ENCODE measurements at places on chromosomes 12 and 14.

DNA sequence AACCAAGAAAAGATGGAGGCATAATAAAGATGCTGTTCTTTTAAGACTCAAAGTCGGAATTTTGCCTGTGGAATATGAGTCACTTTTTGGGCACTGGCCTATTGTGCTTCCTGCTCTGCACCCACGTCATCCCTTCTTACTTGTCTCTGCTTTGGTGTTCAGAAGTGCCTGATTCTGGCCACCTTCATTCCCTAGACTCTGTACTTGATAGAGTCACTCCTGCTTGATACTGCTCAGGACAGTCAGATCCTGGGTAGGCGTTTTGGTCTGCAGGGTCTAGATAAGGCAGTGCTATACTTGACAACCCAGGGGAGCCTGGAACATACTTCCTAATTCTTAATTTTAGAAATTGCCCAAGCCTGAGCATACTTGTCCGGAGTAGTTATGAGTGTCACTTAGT lies 1.9 kb downstream of the LRRK2 start:
- no peak for DNase-seq

DNA sequence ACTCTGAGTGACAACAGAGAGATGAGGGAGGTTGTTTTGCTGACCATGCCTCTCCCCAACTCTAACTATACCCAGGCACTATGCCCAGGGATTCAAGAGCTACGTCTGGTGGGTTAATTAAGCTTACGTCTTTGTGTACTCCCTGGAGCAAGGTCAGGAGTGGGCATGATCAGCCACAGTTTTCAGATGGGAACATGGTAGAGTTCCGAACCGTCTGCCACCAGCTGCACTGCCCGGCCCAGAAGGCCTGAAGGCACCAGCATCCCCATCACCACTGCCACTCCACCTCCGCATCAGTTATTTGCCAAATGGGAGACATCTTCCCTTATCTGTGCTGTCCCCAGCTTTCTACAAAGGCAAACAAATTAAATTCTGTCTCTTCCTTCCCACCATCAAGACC lies 11.1 kb upstream of the GPX2 start:
- DNase-seq: no peak

GRCh38 chr12:77488041-77488620 lies 342.6 kb upstream of the NAV3 start:
- DNase-seq: no peak

GRCh38 chr14:94499673-94500072 lies 9.6 kb downstream of the SERPINA12 start:
- no peak for DNase-seq

- no peak for DNase-seq
These were observed 358.7 kb upstream of the TMPO start for GRCh38 chr12:98156697-98157096.

DNA sequence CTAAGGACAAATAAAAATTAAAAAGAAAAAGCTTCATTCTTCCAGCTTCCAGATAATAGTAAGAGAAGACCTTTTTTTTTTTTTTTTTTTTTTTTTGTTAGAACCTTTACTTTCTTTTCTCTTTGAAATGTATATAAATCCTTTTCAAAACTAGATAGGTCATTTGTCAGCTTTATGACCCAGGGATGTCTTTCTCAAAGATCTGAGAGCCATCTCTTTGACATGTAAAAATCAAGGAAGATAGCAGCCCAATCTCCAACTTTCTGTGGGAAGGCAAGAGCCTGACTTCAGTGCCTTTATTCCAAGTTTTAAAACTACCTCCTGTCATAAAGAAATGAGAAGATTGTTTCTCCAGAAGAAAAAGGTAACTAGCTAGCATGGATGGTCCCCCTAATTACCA lies 203.3 kb upstream of the LRFN5 start:
- DNase-seq: no peak

- no peak for DNase-seq
These were observed 14.7 kb downstream of the AEBP2 start for GRCh38 chr12:19453961-19454360.

- DNase-seq: no peak
These were observed 20.2 kb upstream of the DUSP16 start for GRCh38 chr12:12582895-12583303.

DNA sequence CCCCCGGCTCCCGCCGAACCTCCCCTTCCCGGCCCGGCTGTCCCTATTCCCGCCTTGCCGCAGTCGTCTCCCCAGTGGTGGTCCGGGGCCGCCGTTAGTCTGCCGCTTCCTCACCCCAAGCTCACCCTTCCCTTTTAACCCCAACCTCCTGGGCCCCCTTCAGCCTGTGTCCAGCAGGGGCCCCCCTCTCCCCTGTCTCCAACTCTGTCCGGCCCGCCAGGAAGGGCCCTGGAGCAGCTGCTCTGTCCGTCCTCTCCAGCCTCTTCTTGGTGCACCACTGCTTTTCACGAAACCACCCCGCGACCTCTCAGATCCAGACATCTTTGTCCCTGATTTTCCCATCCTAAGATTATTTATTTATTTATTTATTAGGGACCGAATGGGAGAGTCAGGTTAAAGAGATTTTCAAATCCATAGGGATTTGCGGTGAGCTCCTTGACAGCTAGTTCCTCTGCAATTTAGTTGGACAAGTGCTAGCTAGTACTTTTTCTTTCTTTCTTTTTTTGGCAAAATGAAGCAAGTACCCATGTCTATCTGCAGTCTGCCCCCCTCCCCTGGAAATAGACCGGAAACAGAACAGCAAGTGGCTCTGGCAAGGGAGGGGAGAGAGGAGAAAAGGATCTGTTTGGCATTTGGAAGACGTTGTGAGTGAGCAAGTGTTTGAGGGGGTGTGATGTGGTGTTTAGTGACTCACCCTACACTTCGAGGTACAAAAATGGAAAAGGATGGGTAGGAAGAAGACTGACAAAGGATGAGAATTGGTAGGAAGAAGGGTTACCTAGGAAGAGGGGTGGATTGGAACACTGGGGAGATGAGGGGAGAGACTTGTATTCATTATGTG lies 632 bp downstream of the UBR7 start:
- DNase-seq: peak; percentile 17

DNA sequence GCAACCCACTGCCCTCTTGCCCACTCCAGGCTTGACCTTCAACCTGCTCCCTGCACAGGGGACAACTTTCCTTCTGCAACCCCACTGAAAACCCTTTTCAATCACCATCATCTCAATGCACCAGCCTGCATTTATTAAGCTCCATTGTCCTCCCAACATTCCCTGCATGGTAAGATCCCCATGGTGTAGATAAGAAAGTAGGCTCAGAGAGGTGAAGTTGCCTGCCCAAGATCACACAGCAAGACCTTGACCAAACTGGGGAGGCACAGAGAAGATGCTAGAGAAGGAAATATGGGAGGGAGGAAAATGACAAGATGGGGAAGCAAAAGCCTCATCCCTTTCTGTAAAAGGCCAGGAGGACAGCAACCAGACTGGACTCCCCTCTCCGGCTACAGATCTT lies 9.8 kb downstream of the MSI1 start:
- no peak for DNase-seq

GRCh38 chr14:103704708-103705107 lies 10.5 kb downstream of the XRCC3 start:
- no peak for DNase-seq

- DNase-seq: no peak
These were observed 59.7 kb downstream of the CALM1 start for GRCh38 chr14:90456551-90456950.

GRCh38 chr14:56161658-56162057 lies 43.4 kb downstream of the PELI2 start:
- no peak for DNase-seq

DNA sequence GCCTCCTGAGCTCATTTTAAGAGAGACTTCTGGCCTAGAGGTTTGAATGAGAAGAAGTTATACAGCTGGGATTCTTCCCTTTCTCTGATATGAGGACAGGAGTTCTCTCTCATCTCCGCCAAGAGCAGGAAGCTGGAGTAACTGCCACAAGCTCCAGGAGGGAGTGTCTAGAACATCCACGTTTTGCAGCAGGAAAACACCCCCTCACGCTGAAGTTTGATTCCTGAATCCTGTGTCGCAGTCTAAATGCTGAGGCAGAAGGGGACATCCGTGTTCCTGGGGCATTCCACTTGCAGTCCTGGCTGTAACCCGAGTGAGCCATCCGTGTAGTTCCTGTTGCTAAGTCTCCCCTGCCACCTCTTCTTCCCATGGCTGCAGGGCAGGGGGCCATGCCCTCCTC lies 38.3 kb downstream of the NTF3 start:
- DNase-seq: no peak

- no peak for DNase-seq
These were observed 1.7 kb upstream of the NRIP2 start for GRCh38 chr12:2836574-2836973.

DNA sequence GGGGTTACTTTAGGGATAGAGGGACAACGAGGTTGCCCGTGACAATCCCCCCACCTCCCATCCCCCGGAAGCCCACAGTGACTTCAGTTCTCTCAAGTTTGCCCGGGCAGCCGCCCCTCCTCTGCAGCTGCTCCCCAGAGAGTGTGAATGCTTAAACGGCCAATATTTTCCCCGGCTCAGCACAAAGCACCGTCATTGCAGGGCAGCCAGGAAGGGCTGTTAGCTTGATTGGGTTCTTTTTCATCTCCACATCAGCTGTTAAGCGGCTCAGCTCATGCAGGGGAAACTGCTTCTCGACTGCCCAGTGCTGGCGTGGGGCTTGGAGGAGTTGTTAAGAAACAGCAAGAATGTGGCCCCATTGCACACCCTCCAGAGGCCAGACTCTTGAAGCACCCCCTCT lies 120.5 kb upstream of the NCOR2 start:
- no peak for DNase-seq

DNA sequence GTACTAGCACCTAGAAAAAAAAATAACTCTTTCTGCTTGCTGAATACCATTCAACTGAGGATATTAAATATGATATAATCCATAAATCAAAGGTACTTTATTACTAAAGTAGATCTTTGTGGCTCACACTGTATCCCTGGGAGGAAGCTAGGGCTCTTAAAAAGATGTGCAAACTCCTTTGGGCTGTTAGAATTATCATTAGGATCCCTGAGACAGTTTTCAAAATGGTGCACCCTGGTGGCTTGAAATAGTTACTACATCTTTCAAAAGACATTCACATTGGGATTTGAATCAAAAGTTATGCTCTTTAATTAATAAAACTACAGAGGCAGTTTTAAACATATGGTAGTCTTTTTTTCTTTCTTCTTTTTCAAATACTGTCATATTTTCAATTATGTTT lies 228.5 kb upstream of the G2E3 start:
- DNase-seq: no peak

GRCh38 chr14:59333668-59334067 lies 131.5 kb downstream of the GPR135 start:
- no peak for DNase-seq

DNA sequence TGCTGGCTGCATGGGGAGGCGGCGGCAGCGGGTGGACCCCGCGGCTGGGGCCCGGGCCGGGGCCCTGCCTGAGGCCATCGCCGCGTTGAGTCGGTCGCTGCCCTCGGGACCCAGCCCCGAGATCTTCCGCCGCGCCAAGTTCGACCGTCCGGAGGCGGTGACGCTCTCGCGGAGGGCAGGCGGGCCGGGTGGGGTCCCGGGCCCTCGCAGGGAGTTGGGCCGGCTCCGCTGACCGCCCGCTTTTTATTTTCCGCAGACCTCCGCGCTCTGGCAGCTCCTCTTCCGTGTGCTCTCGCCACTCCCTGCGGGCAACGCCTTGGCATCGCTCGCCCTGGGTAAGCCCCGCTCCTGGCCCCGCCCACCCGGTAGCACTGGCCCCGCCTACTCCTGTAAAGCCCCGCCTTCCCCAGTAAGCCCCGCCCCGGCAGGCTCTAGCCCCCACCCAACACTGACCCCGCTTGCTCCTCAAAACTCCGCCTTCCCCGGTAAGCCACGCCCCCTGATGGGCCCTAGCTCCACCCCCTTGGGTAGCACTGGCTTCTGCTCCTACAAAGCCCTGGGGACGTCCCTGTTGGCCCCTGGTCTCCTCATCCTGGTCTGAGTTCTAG lies 424 bp downstream of the TEDC1 start:
- peak; percentile 90 for DNase-seq

GRCh38 chr12:74418573-74418972 lies 119.1 kb upstream of the ATXN7L3B start:
- no peak for DNase-seq

GRCh38 chr14:101109347-101109638 lies 205.8 kb upstream of the RTL1 start:
- DNase-seq: no peak

DNA sequence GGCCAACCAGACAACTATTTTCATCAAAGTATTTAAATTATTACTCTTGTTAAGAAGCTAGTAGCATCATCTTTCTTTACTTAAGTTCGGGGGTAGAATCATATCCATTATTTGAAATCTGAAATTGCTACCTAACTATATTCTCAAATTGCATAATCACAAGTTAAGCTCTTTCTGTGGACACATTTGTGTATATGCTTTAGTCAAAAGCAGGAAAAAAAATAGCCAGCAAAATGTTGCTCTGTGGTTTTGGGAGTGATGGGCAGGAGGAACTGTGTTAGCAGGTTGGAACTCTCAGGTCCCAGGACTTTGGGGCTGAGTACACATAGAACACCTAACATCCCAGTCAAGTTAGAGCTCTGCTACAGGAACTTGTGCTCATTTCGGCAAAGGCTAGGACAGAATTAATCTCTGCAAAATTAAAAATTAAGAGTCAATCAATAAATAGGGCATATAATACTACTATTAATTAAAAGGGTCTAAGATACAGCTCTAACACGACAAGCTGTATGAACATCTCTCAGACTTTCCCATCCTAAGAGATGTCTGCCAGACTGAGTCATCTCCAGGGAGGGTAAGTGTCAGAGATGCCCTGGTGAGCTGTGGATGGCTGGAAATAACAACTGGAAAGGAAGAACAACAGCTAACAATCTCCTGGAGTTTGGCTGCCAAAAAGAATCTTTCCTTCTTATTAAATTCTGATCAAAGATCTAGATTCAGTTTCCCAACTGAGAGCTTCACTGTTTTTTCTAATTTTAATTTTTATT lies 203.5 kb upstream of the GZMB start:
- no peak for DNase-seq

GRCh38 chr12:14928931-14929330 lies 9.4 kb downstream of the ERP27 start:
- DNase-seq: no peak

DNA sequence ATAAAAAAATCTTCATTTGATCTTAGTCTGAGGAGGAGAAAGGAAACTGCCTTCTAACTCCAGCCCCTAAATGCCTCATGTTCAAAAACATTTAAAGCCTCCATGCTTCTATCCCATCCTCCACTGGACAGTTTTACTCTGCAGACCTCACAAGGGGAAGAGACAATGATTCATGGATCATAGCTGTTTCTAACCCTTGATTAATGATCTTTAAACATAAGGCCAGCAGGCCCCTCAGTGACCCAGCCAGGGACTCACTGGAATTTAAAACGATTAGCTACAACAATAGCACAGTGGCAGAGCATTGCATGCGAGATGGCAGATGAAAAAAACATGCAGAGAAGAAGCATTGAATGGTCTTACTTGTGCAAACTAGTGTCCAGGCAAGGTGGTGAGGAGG lies 6.0 kb downstream of the DCTN2 start:
- no peak for DNase-seq

Measured in CD4-positive, alpha-beta T cell treated with Interleukin-21 for 1 hour (primary cell).